ENCODE measurements at places on chromosomes 7 and 10. TPM values are rescaled to one million over a fixed set of nuclear protein-coding genes. Genes with fewer than 3 reads are reported as not detected.
A peak's percentile ranks its signal among the peaks of the same experiment; 100 is the strongest.

GRCh38 chr7:79475455-79475854, 22.0 kb upstream of the MAGI2 start:
- no peak for DNase-seq

ACBD7 gene
- total RNA-seq: not detected

DNA sequence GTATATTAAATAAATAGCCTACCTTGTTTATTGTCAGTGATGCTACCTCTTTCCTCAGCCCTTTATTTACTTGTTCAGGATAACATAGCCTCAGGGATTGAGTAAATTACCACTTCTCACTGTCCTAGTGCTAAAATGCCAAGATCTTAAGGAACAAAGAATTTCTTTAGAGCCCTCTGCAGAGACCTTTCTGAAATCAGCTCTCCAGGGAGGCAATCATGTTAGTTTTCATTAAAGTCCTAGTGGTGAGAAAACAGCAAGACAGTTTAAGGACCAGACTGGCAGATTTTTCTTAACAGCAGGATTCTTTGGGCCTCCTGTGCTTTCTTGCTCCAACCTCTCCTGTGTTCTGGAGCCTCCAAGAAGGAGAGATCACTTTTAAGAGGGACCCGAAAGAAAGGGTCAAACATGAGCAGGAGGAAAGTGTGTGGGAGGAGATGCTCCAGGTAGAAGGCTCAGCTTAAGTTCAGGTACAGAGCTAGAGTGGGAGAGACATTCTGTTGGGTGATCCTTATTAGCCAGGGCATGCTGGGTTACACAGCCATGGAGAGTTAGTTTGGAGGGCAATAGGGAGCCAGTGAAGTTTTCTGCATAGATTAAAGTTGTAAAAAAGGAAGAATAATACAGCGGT, 1.2 kb upstream of the PLCE1 start:
- DNase-seq: no peak

DNA sequence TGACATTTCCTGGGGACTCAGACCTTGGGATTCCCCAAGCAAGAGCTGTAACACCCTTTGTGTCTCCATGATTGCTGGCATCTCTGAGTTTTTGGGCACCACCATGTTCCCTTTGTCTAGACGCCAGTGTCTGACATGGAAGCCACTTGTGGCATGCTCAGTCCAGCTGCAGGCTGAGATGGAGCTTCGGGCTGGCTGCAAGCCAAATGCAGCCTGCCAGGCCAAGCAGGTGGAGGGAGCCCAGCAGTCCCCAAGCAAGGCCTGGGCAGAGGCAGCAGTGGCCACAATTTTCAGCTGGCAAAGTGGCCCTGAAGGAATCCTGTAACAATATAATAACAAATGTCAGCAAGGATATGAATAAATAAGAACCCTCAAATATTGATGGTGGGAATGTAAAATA, 86.2 kb upstream of the ABCB5 start:
- DNase-seq: no peak

ZNF488 gene
- total RNA-seq: 0.41 TPM

GRCh38 chr7:3149231-3149995, 105.7 kb upstream of the CARD11 start:
- DNase-seq: peak; percentile 30

PROSER2 gene
- 33.3 TPM for total RNA-seq

DNA sequence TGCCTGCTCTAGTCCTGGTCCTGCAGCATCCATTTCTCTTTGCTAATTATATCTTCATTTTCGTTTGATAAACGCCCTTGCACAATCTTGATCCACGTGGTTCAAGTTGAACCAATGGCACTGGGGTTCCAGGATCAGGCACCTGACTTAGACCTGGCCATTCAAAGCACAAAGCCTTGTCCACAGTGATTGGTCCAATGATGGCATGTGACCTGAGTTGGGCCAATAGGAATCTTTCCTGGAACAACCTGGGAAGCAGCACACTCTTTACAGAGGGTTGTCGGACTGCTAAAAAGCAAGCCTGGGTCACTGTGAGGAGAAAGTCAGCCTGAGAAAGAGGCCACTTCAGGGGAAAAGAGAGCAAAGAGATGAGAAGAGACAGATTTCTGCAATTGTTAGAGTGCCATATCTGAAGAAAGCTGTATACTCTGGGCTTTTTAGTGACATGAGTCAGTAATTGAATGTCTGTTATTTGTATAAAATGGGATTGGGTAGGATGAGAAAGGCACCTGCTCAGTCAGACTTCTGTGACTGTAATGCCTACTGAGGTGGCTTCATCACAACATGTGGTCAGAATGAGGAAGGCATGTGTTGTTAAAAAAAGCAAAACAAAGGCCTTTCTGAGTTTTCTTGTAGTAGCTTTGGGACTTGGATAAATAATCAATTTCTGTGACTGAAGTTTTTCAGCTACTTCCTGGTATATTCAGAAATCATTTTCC, 4.4 kb upstream of the STEAP4 start:
- no peak for DNase-seq

- DNase-seq: peak; percentile 38
Observed at GRCh38 chr10:100808876-100809275, 63.5 kb downstream of the PAX2 start.

DNA sequence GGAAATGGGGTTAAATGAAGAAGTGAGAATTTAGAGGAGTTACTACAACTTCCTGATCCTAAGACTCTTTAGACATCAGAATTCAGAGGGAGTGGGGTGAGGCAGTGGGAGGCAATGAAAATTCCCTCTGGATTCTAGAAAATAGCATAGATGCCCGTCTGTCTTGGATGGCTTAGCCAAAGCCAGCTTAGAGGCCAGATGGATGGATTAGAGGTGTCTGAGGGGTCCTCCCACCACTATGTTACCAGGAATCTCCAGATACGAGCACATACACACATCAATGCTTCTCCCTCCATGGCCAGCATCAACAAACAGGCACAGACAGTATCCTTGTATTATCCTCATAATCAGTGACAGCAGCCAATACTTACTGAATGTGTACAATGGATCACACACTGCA, 418.1 kb downstream of the PLXNA4 start:
- no peak for DNase-seq

GRCh38 chr7:97008275-97008917, 3.0 kb downstream of the DLX6 start:
- no peak for DNase-seq

NKX2-3 gene
- 0.26 TPM for total RNA-seq

- no peak for DNase-seq
Observed at GRCh38 chr10:69962746-69963135, 89.9 kb upstream of the MACROH2A2 start.

- DNase-seq: no peak
Observed at GRCh38 chr10:115572740-115573455, 479.7 kb downstream of the ATRNL1 start.

- DNase-seq: peak; percentile 76
Observed at GRCh38 chr10:50992972-50993766, 81.1 kb upstream of the PRKG1 start.

DNA sequence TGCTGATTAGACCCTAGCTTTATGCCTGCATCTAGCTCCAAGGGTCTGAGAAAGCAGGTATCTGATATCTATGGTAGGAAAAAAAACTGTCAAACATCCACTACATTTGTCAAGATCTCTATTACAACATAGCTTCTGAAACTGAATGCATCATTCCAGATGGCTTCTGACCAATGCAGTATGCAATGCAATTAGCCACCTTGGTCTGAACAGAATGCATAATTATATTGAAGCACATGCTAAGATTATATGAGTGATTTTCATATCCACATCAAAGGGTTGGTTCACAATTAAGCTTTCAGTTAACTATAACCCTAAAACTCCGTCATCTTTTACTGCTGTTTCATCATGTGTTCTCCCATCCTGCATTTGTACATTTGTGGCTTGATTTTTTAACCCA, 271.4 kb downstream of the POLR1F start:
- DNase-seq: no peak

- peak; percentile 64 for DNase-seq
Observed at GRCh38 chr7:500521-501420, 18.9 kb downstream of the PDGFA start.

DNA sequence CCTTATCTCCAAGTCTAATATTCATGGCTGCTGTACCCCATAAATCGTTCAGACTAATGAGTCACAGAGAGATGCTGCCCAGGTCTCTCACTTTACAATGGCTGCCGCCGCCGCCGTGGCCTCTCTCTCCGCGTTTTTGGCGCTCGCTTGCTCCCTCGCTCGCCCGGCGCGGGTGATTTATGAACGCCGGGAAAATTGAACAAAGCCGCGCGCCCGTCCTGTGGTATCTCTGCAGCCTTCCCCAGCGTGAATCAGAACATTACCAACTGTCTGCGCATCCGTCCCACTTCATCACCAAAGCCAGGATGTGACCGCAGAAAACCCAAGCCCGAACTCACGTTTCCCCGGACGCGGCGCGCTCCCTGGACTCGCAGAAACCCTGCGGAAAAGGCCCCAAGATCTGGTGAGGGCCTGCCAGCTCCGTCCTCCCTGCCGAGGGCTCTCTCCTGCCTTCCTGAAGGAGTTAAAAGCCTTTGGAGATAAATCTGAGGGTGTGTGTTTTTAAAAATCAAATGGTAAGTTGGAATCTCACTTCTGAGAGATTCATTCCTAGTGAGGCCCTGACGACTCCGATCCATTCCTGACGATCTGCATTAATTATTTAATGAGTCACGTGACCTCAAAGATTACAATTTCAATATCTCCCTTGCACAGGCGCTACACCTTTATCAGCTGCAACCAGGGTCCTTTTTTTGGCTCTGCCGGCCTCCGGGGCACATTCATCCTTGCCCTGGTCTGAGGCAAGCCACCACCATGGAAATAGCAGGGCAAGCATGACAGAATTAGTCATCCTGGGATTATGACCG, 6.3 kb downstream of the HOXA4 start:
- DNase-seq: no peak

STOX1 gene
- total RNA-seq: 0.46 TPM

AGR3 gene
- total RNA-seq: 37.2 TPM

- no peak for DNase-seq
Observed at GRCh38 chr10:125557801-125558505, 125.0 kb downstream of the TEX36 start.

DNA sequence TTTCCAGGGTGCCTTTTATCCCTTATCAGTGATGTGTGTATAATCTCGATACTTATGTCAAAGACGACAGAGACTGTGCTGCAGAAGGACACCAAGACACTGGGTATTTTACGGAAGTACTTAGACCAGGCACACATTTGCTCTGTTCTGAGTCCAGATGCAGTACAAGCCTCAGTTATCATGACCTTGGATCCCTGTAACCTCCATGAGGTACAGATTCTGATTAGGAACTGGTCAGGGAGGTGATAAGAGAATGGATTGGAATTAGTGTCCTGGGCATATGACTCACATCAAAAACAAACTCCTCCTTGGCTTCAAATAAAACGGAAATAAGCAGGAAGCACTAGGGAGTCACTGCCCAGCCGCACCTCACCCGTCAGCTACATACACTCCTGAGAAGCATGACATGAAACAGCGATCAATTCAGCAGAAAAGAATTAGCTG, 146.5 kb downstream of the SFMBT2 start:
- no peak for DNase-seq

- no peak for DNase-seq
Observed at GRCh38 chr7:25877802-25878789, 273.9 kb upstream of the NFE2L3 start.

GRCh38 chr10:98173260-98173659, 38.8 kb downstream of the R3HCC1L start:
- no peak for DNase-seq

- DNase-seq: no peak
Observed at GRCh38 chr10:124535731-124536495, 74.3 kb downstream of the LHPP start.

LRIT1 gene
- total RNA-seq: not detected

- DNase-seq: no peak
Observed at GRCh38 chr7:120059641-120060040, 213.3 kb upstream of the KCND2 start.

DNA sequence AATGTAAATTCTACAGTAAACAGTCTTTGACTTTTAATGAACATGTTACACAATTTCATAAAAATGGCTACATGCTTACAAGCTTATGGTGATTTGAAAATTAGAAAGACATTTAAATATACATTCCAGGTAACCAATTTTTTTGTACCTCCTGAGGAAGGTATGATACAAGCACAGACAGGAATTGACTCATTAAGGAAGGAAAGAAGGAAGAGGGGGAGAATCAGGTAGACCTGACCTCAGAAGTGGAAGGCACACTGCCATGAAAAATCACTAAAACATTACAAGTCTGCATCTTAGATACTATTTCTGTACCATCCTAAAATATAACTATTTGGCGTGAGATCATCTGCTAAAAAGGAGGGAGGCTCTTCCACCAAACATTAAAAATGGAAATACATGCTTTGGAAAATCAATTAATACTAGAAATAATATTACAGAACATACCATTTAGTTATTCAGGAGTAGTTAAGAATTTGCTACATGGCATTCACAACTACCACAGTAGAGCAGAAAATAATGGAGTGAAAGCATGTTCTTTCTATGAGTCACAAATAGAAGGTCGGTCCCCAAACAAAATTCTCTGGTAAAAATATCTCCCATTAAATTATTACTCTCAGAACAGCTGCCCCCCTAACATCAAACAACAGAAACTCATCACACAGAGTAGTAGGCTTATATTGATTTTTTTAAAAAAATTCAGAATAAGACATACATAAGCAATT, 15.2 kb downstream of the RAB11FIP2 start:
- no peak for DNase-seq

GRCh38 chr7:47253650-47254080, 328.2 kb downstream of the TNS3 start:
- no peak for DNase-seq

DNA sequence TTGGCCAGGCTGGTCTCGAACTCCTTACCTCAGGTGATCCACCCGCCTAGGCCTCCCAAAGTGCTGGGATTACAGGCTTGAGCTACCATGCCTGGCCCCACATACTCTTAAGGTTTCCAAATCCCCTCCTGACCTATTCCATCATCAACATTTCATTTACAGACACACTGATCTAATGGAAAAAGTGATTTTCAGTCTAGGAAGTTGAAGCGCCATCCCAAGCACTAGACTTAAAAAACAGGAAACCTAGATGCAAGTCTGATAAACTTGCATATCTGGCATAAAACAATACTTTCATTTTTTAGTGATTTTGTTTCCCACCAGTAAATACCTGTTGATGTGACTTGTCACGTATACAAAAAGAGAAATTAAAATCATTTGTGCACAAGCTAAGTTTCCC, 44.0 kb downstream of the DNMBP start:
- no peak for DNase-seq

DNA sequence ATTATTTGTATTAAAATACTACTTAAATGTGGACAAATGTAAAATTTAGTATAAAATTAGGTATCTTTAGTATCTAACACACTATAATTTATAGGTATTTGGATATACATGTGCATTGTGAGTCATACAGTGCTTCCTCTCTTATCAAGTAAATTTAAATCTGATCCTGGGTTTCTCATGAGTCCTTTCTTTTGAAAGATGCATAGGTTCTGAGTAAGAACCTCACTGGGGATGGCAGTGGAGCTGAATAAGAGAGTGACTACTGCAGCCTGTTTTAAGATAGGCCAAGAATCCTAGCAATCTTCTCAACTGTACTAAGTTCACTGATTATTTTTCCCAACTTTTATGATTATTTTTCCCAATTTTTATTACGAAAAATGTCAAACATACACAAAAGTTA, 16.2 kb downstream of the CEP55 start:
- no peak for DNase-seq

GRCh38 chr10:43437141-43437870, 395 bp downstream of the ZNF487 start:
- no peak for DNase-seq

- DNase-seq: peak; percentile 67
Observed at GRCh38 chr10:25934621-25935139, 651 bp downstream of the MYO3A start.

All from upper lobe of right lung (tissue), 1 donor.